ENCODE measurements at places on chromosomes 16 and 17. TPM values are rescaled to one million over a fixed set of nuclear protein-coding genes. Genes with fewer than 3 reads are reported as not detected.

GRCh38 chr16:7324321-7324720 lies 8.3 kb upstream of the RBFOX1 start:
- no peak for DNase-seq
- H3K4me1 ChIP-seq = no peaks in the 10 kb centered on the region
- no peaks in the 10 kb centered on the region for H3K36me3 ChIP-seq
- H3K4me3 ChIP-seq = no peak overlapping the region
- H3K27ac ChIP-seq = no peak overlapping the region

Gene ABCA8
- total RNA-seq = 34.0 TPM

Gene ZNF423
- total RNA-seq = 11.9 TPM

DNA sequence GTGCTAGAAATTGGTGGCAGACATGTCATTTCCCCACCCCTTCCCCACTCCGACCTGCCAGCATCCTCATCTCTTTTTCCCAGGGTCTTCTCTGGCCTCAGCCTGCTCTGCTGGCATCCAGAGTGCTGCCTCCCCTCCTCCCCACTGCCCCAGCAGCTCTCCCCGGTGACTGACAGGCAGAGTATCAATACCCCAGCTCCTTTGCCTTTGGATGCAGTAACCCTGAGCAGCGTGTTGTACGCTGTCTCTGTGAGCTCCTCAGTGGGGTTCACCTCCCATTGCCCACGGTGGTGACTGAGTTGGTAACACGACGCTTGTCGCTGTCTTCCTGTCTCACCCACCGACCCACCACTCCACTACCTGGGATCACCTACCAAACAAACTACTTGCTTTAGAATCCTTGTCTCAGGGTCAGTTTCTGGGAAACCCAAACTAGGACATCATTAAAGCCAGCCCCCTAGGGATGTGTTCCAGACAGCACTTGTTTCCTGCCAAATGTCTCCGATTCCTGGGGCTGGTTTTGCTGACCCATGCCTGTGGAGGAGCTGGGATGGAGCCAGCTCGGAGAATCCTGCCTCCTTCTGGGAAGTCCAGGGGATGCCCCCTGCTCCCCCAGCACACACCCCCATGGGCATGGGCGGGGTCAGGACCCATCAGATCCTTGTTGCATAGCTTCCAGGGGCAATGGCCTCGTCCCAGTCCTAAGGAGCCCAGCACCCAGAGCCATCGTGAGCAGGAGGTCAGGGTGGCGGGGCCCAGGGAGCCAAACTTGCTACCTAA lies 8.3 kb upstream of the SBK1 start:
- H3K27ac ChIP-seq = no peak overlapping the region
- peaks cover 6% of the 10 kb centered on the region for H3K27me3 ChIP-seq
- no peak for DNase-seq
- no peaks in the 10 kb centered on the region for H3K4me1 ChIP-seq
- H3K36me3 ChIP-seq = no peaks in the 10 kb centered on the region

DNA sequence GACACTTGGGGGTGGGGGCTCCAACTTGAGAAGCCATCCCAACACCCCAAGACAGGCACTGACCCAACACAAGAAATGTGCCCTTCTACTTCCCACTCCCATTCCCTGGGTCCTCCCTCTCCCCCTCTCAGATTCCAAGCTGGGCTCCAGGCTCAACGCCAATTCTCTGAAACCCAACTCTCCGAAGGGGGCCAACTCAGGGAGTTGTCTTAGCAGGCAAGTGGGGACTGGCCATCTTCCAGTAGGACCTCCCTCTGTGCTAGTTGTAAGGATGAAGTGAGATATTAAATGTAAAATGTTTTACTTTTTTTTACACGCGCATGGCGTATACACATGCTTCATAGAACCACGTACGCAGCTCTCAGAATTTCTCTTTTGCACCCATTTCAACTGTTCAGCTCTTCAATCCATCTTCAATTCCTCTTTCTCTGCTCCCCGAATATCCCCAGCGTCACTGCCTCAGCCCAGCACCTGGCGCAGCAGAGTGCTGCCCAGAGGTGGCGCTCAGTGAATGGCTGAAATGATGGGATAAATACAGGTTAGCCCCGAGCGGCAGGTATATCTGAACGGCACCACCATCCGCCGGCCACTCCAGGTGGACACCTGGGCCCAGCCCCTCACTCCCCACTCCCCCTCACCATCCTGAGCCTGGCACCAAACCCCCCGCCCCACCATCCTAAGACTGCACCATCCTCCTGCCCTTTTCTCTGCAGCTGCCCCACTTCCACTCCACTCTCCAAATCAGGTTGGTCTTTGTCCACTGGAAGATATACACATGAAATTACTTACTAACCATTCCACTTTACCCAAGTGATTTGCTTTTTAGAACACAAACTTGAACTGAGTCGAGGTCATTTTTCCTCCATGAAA lies 43.9 kb upstream of the TNRC6C start:
- peaks cover 4% of the 10 kb centered on the region for H3K4me1 ChIP-seq
- H3K27me3 ChIP-seq = peaks cover 39% of the 10 kb centered on the region
- no peaks in the 10 kb centered on the region for H3K36me3 ChIP-seq
- H3K27ac ChIP-seq = no peak overlapping the region
- DNase-seq = no peak

GRCh38 chr16:88810166-88810911 lies 1.4 kb downstream of the APRT start:
- H3K27me3 ChIP-seq = no peaks in the 10 kb centered on the region
- peak overlapping the region; percentile 97 for H3K4me3 ChIP-seq
- peak; percentile 63 for DNase-seq
- peaks cover 14% of the 10 kb centered on the region for H3K36me3 ChIP-seq
- H3K27ac ChIP-seq = peak overlapping the region; percentile 96
- H3K4me1 ChIP-seq = peaks cover 23% of the 10 kb centered on the region

All from upper lobe of right lung (tissue), 1 donor.